ENCODE measurements at places on chromosomes 1 and 21.

GRCh38 chr1:222240536-222241181 lies 307.2 kb downstream of the HHIPL2 start:
- peak; percentile 15 for DNase-seq

DNA sequence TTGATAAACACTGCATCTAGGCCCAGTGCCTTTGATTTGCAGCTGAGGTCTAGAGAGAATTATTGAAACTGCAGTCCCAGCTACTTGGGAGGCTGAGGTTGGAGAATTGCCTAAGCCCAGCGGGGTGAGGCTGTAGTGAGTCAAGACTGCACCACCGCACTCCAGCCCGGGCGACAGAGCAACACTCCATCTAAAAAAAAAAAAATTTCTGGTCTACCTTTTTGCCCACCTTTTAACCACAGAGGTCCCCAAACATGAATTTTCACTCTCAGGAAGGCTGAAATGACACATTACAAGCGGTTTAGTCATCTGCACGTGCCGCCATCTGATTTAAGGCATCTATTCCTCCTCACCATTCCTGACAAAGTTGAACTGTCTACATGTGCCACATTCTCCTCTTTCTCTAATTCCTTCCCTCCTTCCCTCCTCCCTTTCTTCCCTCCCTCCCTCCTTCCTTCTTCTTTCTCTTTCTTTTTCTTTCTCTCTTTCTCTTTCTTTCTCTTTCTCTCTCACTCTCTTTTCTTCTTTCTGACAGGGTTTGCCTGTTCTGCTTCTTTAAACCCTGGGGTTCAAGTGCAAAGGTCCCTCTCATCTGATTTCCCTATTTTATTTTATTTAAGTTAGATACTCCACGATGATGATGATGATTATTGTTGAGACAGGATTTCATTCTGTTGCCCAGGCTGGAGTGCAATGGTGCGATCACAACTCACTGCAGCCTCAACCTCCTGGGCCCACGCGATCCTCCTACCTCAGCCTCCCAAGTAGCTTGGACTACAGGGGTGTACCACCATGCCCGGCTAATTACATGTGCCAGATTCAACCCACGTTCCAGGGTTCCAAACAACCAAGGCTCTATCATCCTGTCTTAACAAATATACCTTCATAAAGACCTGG lies 3.0 kb upstream of the SOD1 start:
- no peak for DNase-seq

DNA sequence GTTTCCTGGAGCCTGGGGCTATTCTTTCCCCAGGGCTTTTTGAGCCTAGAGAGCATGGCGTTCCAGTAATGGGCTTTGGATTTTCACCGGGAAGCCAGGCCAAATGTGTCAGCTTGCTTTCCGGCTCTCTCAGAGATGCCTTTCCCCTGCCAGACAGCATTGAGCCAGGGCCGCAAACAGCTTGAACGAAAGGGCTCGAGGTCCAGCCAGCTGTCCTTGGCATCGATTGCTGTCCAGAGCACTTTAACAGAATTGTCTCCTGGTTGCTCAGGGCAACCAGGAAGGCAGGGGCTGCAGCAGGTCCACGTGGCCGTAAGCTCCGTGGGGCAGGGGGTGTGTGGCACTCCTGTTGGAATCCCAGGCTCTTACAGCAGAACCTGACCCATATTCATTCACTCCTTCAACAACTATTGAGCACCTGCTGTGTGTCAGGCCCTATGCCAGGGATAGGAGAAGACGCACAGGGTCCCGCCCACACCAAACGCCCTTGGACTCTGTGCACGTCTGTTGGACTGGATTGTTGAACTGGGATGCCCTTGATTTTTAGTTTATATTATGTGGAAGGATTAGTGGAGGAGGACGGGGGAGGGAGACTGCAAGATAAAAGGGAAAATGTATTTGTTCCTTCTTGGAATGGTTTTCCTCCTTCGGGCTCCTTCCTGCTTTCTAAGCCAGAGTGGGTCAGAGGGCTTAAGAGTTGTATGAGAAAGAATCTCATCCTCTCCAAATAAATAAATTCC lies 38.7 kb upstream of the EFHD2 start:
- DNase-seq: no peak

DNA sequence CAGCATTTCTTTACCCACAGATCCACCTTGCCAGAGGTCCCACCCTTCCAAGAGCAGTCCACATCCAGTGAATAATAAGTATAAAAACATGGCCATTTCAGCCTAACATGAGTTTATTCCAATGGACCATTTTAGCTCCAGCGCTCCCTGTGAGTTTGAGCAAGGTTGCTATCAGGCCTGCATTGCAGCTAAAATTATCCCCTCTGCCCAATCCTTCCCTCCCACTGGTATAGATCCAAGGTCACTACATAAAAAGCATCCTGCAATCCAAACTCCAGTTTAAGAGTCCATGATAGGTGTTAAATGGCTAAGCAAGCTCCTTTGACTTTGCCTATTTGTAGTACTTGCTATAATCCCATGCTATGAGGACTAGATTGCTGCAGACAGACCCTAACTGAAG lies 35.6 kb downstream of the SLC5A9 start:
- DNase-seq: no peak

- no peak for DNase-seq
Measured at GRCh38 chr1:247548092-247548491, 842 bp upstream of the GCSAML start.

GRCh38 chr1:154142358-154142757 lies 12.5 kb downstream of the NUP210L start:
- DNase-seq: no peak

DNA sequence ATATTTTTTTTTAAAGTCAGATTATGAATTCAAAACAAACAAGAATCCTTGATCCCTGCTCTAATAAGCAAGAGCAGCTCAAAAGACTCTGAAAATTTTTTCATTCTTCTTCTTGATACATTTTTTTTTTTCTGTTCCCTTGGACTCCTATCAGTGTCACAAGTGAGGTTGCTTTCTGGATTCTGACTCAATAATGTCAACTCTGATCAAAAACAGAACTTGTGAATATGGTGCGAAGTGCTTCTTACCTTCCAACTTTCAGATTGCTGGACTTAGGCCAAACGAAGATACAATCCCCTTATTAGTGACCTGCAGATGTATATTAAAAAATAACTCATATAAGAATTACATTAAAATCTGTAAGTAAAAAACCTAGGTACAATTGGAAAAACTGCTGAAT lies 136.1 kb downstream of the GPATCH2 start:
- DNase-seq: no peak
